ENCODE measurements at places on chromosomes 1 and 21. TPM values are rescaled to one million over a fixed set of nuclear protein-coding genes. Genes with fewer than 3 reads are reported as not detected.
A peak's percentile ranks its signal among the peaks of the same experiment; 100 is the strongest.

The AMY2A gene
- not detected for total RNA-seq

DNA sequence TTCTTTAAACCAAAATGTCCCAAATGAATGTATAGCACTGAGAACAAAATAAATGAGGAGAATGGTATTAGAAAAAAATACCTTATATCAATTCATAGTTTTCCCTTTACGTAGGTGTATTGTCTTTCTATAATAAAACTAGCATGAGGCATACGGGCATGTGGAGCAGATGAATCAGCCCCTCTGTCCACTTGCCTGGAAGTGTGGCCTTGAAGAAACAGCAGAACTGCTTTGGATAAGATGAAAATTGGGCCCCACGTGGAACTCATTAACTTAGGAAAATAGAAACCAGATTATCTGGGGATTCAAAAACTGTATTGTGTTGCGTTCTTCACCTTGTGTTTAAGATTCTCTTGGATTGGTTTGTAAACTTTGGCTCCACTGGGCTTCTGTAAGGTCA is 356.8 kb upstream of the B3GALT2 start:
- DNase-seq = peak; percentile 14

The TEX35 gene
- not detected for total RNA-seq

DNA sequence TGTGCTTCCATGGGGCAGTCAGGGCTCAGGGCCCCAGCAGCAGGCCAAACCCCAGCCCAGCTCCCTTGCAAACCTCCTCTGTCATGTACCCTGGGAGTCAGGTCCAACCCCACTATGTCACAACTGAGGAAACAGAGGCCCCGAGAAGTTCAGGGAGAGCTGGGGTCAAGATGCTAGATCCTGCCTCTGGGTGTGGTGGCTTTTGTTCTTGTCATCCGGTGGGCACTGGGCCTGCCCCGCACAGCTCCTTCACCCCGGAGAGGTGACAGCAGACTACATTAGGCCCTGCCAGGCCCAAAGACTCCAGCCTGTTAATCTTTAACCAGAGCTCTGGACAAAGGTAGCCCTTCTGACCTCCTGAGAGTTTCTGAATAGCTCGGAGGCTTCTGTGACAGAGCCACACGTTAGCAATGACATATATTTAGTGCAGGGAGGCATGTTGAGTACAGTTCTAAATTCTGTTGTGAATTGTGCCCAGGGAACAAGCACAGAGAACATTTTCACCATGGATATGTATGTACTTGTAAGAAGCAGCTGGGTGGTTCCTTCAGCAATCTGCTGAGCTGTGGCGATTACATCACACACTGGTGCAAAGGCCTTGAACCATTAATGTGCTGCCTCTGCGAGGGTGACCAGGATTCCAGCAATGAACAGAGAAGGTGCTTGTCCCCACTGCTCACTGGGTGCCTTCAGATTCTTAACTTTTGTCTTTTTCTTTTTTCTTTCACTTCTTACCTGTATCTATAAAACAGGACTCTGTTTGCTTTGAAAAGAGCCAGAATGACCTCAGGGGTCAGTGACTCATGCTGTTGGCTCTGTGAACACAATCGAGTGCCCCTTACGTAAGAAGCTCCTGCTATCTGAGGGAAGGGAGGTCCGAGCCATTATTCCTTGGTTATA is 102.8 kb downstream of the RHOU start:
- DNase-seq = peak; percentile 95

GRCh38 chr1:216015116-216015515 is 408.1 kb downstream of the USH2A start:
- no peak for DNase-seq

DNA sequence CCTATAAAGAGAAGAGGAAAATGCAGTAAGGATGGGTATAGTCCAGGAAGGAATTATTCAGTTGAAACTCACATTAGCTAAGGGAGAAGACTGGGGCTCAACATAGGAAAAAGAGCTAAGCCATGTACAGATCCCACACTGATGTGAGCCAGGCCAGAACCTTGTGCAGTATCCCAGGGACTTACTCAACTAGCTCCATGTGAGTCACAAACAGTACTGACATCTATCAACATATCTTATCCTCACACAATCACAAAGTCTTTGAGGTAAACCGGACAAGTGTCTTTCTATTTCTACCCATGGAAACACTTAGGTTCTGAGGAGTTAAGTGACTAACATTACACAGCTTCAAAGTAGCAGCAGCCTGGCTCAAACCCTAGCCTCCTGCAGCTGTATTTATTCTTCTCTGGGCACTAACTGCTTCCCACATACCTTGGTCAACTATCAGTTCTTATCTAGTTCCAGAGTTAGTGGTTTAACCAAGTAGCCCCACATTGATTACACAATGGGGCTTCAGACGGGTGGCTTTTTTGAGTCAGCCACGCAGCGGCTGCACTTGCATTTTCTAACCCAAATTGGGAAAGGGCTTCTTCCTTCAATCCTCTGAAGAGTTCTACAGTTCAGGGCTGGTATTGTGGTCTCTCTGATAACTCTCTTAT is 9.5 kb downstream of the CD5L start:
- no peak for DNase-seq

GRCh38 chr1:179969962-179970361 is 15.4 kb downstream of the CEP350 start:
- no peak for DNase-seq

The LAPTM5 gene
- 0.18 TPM for total RNA-seq

The EPS15 gene
- 108 TPM for total RNA-seq

- peak; percentile 66 for DNase-seq
These were observed 251.6 kb downstream of the AKT3 start for GRCh38 chr1:243598433-243598832.

- DNase-seq = no peak
These were observed 23.0 kb upstream of the LRRC8C start for GRCh38 chr1:89609781-89610456.

The SPRR2G gene
- total RNA-seq = not detected

The GBP2 gene
- 19.8 TPM for total RNA-seq

GRCh38 chr21:15729674-15730483 is at the start of gene USP25:
TSS of gene USP25 (plus strand) at chr21:15729982. CDS start at chr21:15730394, 412 bp downstream.
- DNase-seq = peak; percentile 61
